Stimulated activated CD8-positive, alpha-beta memory T cell treated with anti-CD3 and anti-CD28 coated beads, Interleukin-15, amount 100 ng/mL, for 24 hours (primary cell): ENCODE measurements at places on chromosomes 2 and 18.

DNA sequence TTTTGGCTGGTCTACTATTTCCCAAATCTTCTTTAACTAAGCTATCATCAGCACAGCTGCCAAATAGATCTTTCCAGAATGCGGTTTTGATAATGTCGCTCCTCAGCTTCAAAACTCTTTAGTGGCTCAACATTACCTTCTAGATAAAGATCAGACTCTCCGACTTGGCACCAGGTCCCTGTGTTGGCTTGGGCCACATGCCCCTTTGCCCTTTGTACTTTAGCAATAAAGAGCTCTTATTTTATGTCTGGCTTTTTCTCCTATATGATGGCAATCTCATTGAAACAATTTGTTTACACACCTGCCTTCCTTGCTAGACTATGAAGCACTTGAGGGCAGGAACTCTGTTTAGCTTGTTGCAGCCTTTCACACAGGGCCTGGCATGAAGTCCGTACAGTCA lies 128.9 kb upstream of the GATA6 start:
- no peak for DNase-seq

- DNase-seq = no peak
These were observed 166.8 kb downstream of the TPGS2 start for GRCh38 chr18:36661999-36662398.

DNA sequence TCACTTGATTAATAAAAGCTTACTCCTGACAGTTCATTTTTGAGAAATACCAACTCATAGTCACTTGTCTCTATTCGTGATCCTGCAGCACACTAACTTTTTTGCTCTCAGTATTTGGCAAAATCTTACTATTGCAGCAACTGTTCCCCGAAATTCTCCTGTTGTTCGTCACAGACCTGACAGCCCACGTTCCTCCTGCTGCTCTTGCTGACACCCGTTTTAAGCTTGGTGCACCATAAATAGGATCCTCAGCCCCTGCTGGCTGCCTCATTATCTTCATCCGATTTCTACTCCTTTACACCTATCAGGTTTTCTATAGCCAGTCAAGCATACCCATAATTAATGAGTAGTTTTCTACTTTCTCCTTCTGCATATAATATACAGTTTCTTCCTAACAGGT lies 368.8 kb downstream of the PLCL1 start:
- DNase-seq = no peak

- DNase-seq = no peak
These were observed 128.3 kb downstream of the AFF3 start for GRCh38 chr2:100013892-100014677.

DNA sequence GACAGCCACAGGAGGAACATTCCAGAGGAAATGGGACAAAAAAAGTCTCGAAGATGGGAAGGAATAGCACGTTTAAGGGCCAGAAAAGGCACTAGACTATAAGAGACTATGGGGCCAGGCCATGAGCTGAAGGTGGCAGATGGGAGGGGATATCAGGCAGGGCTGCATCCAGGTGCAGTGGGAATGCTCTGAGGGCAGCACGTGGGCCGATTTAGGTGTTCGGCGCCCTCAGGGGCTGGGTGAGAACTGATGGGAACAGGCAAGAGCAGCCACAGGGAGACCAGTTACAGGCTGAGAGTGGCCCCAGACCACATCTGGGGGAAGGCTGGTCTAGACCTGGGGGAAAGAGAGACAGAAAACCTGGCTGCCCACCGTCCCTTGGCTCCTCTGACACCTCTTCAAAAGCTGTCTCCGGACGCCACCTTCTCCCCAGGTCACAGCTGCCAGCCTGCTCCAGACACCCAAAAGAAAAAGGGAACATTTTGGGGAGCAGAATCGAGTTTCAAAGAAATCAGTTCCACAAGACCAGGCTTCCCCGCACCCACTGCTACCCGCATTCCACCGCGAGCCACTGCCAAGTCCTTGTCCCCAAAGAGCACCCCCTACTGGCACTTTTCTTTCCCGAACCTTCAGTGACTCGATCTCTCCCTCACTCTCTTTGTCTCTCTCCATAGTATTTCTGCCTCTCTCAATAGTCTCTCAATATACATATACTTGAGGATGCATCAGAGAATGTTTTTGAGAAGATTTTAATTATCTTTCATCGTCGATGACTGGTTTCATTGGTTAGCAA lies 190.1 kb upstream of the AGAP1 start:
- DNase-seq = no peak

- no peak for DNase-seq
These were observed 624.3 kb upstream of the FANCL start for GRCh38 chr2:58865436-58865835.

- DNase-seq = no peak
These were observed 195.3 kb downstream of the SETBP1 start for GRCh38 chr18:44876024-44876423.

DNA sequence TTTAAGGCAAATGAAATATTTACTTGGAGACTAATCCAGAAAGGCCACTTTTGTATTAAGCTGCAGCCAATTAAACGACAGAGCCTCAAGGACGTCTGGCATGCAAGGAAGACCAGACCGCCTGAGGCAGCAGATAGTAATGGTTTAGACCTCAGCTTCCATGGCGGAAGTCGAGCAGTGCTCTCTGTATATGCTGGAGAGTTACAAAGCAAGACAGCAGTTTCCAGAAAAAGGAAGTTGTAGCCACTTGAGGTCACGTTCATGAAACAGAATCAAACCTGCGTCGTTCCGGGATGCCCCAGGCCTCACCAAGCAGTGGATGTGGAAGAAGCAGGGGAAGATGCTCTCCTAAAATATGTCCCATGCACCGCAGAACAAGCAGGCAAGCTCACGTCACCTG lies 142.0 kb downstream of the PTGR3 start:
- no peak for DNase-seq

- DNase-seq = no peak
These were observed 277.8 kb downstream of the MYCN start for GRCh38 chr2:16218161-16218560.

GRCh38 chr2:239212929-239213642 lies 187.7 kb downstream of the HDAC4 start:
- DNase-seq = no peak

DNA sequence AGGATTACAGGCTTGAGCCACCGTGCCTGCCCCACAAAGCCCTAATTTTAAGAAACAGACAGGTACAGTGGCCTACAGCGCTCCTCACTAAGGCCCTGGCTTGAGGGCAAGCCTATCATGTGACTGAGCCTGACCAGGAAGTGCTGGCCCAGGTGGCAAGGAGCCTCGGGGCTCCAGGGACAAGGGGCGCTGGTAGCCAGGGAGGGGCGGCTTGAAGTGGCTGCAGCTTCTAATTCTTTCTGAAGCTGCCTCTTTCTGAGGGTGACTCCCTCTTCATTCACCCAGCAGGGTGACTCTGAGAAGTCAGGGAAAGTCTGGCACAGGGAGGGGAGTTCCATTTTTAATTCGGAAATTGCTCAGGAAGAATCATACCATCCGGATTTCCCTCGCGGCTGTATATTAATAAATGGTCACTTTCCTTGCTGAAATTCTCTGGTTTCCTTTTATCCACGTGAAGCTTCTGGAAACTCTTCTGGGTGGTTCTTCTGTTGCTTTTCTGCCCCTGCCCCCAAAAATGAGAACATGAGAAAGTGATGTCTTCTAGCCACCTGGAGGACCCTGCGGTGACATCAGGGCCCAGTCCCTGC lies 115.7 kb downstream of the FAM210A start:
- DNase-seq = no peak

GRCh38 chr18:64090876-64091275 lies 58.0 kb downstream of the LINC00305 start:
- no peak for DNase-seq

GRCh38 chr2:6290217-6291015 lies 575.3 kb downstream of the CMPK2 start:
- no peak for DNase-seq

DNA sequence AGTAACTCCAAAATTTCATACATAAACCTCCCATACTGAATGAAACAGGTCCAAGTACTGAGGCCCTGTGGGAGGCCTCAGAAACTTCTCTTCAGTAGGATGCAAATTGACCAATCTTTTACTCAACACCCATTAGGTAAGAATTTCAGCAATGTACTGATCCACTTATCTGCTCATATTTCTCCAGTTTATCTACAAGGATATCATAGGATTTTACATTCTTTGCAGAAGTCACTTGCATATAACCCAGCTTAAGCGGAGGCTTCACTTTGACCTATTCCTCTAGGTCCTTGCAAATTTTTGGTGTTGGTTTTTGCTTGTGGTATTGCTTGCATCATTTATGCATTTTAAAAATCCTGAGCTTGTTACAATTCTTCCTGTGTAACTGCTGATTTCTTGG lies 28.8 kb upstream of the SLC3A1 start:
- DNase-seq = no peak

- DNase-seq = no peak
These were observed at the start of gene DCTN1 for GRCh38 chr2:74379851-74380789. DCTN1 (minus strand) TSS chr2:74380311; CDS start chr2:74380037, 274 bp downstream.
